ENCODE measurements at places on chromosomes 11 and 22. TPM values are rescaled to one million over a fixed set of nuclear protein-coding genes. Genes with fewer than 3 reads are reported as not detected.

The SLC15A3 gene
- total RNA-seq: 29.5 TPM

The USH1C gene
- total RNA-seq: 0.68 TPM

GRCh38 chr22:44711241-44711560 lies 9.2 kb downstream of the PRR5 start:
- no peak for DNase-seq
- H3K27ac ChIP-seq: no peak overlapping the region
- H3K4me3 ChIP-seq: no peak overlapping the region
- H3K36me3 ChIP-seq: no peaks in the 10 kb centered on the region
- no peaks in the 10 kb centered on the region for H3K27me3 ChIP-seq

The GLYAT gene
- total RNA-seq: not detected
